Activated CD4-positive, alpha-beta T cell treated with anti-CD3 and anti-CD28 coated beads, Interleukin-2, amount 10 ng/mL, durations not matched to agents 7 days and 5 days (primary cell): ENCODE measurements at places on chromosomes 6 and 20. TPM values are rescaled to one million over a fixed set of nuclear protein-coding genes. Genes with fewer than 3 reads are reported as not detected.

- H3K4me3 ChIP-seq, result no peak overlapping the region
- no peak overlapping the region for H3K27ac ChIP-seq
- H3K4me1 ChIP-seq, result no peaks in the 10 kb centered on the region
Observed at GRCh38 chr6:154898821-154899220, 96.3 kb upstream of the TIAM2 start.

GRCh38 chr20:50200482-50201104 is 10.0 kb downstream of the CEBPB start:
- peaks cover 21% of the 10 kb centered on the region for H3K4me1 ChIP-seq
- no peak overlapping the region for H3K4me3 ChIP-seq
- H3K27me3 ChIP-seq, result no peaks in the 10 kb centered on the region
- no peak for DNase-seq
- H3K36me3 ChIP-seq, result peaks cover 16% of the 10 kb centered on the region

- peaks cover 18% of the 10 kb centered on the region for H3K4me1 ChIP-seq
- H3K27ac ChIP-seq, result no peak overlapping the region
- no peak overlapping the region for H3K4me3 ChIP-seq
- H3K27me3 ChIP-seq, result no peaks in the 10 kb centered on the region
- DNase-seq, result no peak
- H3K36me3 ChIP-seq, result peaks cover 15% of the 10 kb centered on the region
Observed at GRCh38 chr6:157181649-157182048, 141.7 kb downstream of the TMEM242 start.

DNA sequence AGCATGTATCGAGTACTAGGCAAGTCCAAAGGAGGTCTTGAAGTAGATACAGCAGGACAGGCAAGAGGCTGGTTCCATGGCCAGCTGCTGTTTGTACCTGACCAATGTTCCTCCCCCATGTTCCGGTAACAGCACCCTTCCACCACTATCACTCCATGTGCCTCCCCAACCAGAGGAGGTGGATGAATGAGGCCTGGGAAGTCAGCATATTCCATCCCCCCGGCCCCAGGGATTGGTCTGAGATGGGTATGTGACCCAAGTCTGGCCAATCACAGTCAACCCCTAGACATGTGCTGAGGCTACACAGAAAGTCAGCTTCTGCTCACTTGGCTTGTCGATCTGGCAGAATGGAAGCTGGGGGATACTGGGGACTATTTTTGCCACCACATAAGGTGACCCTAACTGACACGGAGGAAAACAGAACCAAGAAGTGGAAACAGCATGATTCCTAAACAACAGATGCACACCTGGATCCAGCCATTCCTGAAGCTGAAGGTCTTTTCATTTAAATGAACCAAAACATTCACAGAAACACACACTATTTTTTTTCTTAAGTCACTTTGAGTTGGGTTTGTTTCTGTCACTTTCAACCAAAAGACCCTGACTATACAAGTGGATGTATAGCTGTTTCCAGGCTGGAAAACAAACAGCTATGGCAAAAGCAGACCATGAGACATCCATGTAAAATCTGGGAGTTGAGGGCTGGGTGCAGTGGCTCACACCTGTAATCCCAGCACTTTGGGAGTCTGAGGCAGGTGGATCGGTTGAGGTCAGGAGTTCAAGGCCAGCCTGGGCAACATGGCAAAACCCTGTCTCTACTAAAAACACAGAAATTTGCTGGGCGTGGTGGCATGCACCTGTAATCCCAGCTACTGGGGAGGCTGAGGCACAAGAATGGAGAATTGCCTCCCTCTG is 70.4 kb upstream of the PTPN1 start:
- H3K27ac ChIP-seq, result no peak overlapping the region
- no peaks in the 10 kb centered on the region for H3K27me3 ChIP-seq
- DNase-seq, result no peak
- H3K36me3 ChIP-seq, result no peaks in the 10 kb centered on the region
- H3K4me3 ChIP-seq, result no peak overlapping the region

- no peak overlapping the region for H3K27ac ChIP-seq
- no peaks in the 10 kb centered on the region for H3K36me3 ChIP-seq
- no peak overlapping the region for H3K4me3 ChIP-seq
- no peaks in the 10 kb centered on the region for H3K4me1 ChIP-seq
- H3K27me3 ChIP-seq, result peaks cover 29% of the 10 kb centered on the region
Observed at GRCh38 chr6:10962673-10963072, 75.8 kb downstream of the SYCP2L start.

DNA sequence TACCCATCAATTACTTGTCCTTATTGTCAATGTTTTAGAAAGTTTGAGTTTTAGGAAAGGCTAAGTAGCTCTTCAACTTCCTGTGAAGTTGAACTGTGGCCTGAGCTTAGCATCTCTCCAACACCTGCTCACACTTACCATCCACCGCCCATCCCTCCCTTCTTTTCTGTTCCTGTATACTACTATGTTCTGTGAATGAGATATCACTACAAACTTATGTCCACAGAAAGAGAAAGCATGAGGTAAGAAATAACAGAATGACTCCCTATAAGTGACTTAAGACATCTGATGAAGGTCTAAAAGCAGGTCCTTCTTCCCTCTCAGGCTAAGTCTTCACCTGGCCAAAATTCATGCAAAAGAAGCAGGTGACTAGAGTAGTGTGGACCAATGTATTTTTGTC is 246.3 kb upstream of the PREP start:
- H3K27ac ChIP-seq, result no peak overlapping the region
- peaks cover 10% of the 10 kb centered on the region for H3K36me3 ChIP-seq
- no peak for DNase-seq
- no peak overlapping the region for H3K4me3 ChIP-seq
- H3K4me1 ChIP-seq, result peaks cover 71% of the 10 kb centered on the region

DNA sequence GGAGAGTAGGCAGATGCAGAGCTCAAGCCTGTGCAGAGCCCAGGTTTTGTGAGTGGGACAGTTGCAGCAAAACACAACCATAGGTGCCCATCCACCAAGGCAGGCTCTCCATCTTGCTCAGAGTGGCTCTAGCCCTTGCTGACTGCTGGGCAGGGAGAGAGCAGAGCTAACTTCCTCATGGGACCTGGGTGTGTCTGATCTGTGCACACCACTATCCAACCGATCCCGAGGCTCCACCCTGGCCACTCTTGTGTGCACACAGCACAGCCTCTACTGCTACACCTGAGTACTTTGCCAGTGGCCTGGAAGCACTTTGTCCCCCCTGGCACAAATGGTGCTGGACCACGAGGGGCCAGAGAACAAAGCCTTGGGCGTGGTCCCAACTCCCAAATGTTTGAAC is 7.9 kb upstream of the DEFB125 start:
- no peak for DNase-seq
- H3K27me3 ChIP-seq, result peaks cover 47% of the 10 kb centered on the region
- no peaks in the 10 kb centered on the region for H3K4me1 ChIP-seq
- no peaks in the 10 kb centered on the region for H3K36me3 ChIP-seq
- no peak overlapping the region for H3K27ac ChIP-seq

- H3K27ac ChIP-seq, result no peak overlapping the region
- no peaks in the 10 kb centered on the region for H3K36me3 ChIP-seq
- H3K27me3 ChIP-seq, result peaks cover 27% of the 10 kb centered on the region
- no peaks in the 10 kb centered on the region for H3K4me1 ChIP-seq
- H3K4me3 ChIP-seq, result no peak overlapping the region
Observed at GRCh38 chr20:62368392-62368975, 1.4 kb upstream of the LAMA5 start.

GRCh38 chr20:49707118-49707517 is 6.6 kb downstream of the B4GALT5 start:
- H3K27me3 ChIP-seq, result no peaks in the 10 kb centered on the region
- DNase-seq, result no peak
- no peak overlapping the region for H3K4me3 ChIP-seq
- peaks cover 2% of the 10 kb centered on the region for H3K36me3 ChIP-seq

RSPH9 gene
- not detected for total RNA-seq

PRSS35 gene
- not detected for total RNA-seq

DNA sequence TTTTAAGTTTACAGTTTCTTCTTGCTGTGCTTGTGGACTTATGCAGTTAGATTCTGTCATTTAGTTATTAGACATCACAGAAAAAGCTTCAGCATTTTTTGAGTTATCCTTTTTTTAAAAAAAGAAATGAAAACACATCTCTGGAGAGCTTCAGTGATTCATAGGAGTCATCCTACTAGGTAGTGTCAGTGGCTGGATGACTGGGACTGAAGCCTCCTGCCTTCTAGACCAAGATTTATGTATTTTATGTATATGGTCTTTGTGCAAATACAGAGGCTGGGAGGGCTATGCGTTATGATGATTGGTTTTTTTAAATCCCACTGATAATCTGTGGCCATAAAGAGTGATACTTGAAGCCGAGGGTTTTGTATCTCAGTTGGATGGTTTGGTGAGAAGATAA is 125.9 kb upstream of the JAG1 start:
- H3K27me3 ChIP-seq, result no peaks in the 10 kb centered on the region
- no peak for DNase-seq
- H3K4me1 ChIP-seq, result no peaks in the 10 kb centered on the region

CCN6 gene
- total RNA-seq, result not detected

DNA sequence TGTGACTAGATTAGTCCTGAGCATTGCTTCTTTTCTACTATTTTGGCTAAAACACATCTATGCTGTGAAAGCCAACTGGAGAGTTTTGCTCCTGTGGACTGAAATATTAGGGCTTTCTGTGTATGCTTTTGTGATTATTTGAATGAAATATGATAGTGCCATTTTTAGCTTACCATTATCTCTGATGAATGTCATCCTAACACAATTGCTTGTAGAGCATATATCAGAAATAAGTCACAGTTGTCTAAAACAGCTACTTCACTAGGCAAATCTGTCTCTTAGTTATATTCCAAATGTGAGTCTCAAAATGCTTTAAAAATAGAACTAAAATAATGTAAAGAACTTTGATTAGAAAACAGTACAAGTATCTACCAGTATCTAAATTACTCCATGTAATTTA is 401.4 kb upstream of the PTCHD4 start:
- no peaks in the 10 kb centered on the region for H3K27me3 ChIP-seq
- H3K27ac ChIP-seq, result no peak overlapping the region
- H3K36me3 ChIP-seq, result no peaks in the 10 kb centered on the region
- DNase-seq, result no peak
- no peaks in the 10 kb centered on the region for H3K4me1 ChIP-seq
- H3K4me3 ChIP-seq, result no peak overlapping the region

GRCh38 chr6:30841644-30842504 is 42.4 kb upstream of the DDR1 start:
- no peak overlapping the region for H3K27ac ChIP-seq
- no peaks in the 10 kb centered on the region for H3K36me3 ChIP-seq
- peaks cover 4% of the 10 kb centered on the region for H3K27me3 ChIP-seq
- DNase-seq, result no peak
- H3K4me3 ChIP-seq, result no peak overlapping the region

GRCh38 chr6:105838171-105838570 is 248.0 kb upstream of the PRDM1 start:
- DNase-seq, result no peak
- no peak overlapping the region for H3K27ac ChIP-seq
- H3K27me3 ChIP-seq, result no peaks in the 10 kb centered on the region
- H3K4me1 ChIP-seq, result peaks cover 6% of the 10 kb centered on the region
